Epithelial cell of prostate (primary cell): ENCODE measurements at places on chromosomes 7 and 10.
A peak's percentile ranks its signal among the peaks of the same experiment; 100 is the strongest.

DNA sequence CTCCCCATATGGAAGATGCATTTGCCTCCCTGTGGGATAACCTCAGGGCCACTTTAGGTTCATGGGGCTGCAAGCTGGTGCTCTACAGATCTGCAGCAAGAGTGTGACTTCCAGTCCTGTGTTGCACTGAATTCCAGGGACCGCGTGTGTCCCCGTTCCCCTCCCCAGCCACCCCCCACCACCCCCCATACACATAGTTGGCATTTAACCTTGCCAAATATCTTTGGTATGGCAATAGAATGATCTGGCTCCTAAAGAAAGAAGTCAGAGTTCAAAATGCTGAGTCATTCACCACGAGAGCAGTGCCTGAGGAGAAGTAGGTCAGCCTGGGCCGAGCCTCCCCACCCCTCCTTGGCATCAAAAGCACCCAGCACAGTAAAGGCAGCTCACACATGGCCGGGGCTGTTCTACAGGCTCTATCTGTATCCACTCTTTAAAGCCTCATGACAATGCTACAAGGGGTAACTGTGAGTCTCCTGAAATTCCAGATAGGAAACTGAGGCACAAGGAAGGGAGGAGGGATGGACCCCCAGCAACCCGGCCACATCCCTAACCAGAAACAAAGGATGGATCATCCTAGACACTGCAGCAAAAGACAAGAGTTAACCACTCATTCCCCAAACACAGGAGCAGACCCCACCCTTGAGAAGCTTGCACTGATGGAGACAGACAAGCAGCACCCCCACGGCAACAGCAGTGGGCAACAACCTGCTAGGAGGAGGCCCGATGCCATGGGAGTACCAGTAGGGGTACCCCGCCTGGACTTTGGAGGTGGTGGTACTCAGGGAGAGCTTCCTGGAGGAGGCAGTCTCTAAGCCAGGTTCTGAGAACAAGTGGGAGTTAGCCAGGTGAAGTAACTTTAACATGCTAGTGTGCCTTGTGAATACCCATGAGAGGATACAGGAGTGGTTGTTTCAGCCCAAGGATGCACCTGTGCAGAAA, 70.3 kb upstream of the NANOS1 start:
- DNase-seq = peak; percentile 31

- no peak for DNase-seq
These were observed 203.9 kb upstream of the PCLO start for GRCh38 chr7:83366629-83367028.

DNA sequence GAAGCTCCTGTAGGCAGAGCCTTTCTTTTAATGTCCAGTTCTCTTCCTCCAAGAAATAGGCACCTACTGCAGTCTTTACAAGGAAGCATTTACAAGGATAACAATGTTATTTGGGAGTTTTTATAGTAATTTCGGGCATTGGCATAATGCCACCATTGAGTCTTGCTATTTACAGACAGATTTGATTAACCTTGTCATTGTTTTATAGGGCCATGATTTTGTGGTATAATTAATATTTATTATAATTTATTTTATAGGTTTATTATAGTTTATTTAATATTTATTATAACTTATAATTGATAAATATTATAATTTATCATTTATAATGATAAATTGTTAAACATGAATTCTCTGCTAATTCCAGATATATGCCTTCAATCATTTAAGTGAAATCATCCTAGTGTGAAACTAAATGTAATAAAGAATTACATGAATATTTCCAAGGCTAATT, 573 bp upstream of the POT1 start:
- no peak for DNase-seq

GRCh38 chr10:92381543-92381954, 90.6 kb downstream of the MARCHF5 start:
- DNase-seq = no peak

GRCh38 chr7:34138483-34138882, 233.1 kb downstream of the BMPER start:
- no peak for DNase-seq

DNA sequence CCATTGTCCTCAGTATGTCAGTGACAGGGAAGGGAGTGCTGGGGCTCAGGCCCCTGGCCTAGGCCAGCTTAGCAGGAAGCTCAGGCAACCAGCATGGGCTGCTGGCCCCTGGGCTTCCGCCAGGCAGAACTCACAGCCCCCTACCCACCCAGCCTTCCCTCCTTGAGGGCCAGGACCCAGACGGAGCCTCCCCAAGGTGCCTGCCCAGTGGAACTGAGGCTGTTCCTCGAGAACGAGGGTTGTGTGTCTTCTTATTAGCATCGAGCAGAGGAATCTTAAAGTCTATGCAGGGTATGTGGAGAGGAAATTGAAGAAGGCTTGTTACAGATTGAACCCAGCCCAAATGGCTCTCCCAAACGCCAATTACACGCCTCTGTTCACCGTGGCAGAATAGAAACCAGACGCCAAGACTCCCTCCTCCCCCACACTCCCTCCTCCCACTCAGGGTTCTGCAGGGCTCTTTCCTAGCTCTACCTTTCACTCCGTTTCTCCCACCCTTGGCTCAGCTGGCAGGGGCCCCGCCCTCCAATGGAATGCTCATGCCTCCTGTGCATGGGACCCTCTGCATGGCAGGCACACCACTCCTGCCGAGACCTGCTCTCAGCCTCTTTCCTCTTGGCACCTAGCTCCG, 134.4 kb downstream of the ZMIZ1 start:
- DNase-seq = no peak
